ENCODE measurements at places on chromosomes 16 and 17.

- no peak for DNase-seq
These were observed 37.9 kb upstream of the ABCA8 start for GRCh38 chr17:68993112-68993511.

GRCh38 chr16:74729783-74730683 is 29.4 kb upstream of the MLKL start:
- no peak for DNase-seq

GRCh38 chr17:45848868-45849535 is 4.3 kb downstream of the SPPL2C start:
- DNase-seq: no peak

GRCh38 chr17:8630227-8630801 is at the start of gene MYH10:
Gene MYH10, minus strand, starts transcription at chr17:8630725. Its CDS starts 7,479 bp downstream, at chr17:8623246.
- DNase-seq: no peak

DNA sequence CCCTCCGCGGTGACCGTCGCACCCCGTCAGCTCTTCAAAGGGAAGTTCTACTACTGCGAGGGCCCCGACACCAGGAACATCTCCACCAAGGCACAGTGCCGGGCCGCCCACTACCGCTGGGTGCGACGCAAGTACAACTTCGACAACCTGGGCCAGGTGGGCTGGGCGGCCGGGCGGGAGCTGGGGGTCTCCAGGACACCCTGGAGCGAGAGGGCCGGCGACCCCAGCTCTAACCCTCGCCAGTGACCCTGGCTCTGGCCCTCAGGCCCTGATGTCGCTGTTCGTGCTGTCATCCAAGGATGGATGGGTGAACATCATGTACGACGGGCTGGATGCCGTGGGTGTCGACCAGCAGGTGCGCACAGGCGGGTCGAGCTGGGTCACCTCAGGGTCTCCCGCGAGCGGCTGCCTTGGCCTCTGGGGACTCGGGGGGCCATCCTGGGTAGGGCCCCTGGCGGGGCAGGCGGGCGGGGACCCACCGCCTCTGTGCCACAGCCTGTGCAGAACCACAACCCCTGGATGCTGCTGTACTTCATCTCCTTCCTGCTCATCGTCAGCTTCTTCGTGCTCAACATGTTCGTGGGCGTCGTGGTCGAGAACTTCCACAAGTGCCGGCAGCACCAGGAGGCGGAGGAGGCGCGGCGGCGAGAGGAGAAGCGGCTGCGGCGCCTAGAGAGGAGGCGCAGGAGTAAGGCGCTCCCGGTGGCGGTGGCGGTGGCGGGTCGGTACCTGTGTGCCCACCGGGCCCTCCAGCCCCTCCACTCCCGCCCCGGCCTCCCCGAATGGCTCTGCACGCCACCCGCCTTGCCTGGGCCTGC is 13.4 kb downstream of the TPSG1 start:
- DNase-seq: no peak

DNA sequence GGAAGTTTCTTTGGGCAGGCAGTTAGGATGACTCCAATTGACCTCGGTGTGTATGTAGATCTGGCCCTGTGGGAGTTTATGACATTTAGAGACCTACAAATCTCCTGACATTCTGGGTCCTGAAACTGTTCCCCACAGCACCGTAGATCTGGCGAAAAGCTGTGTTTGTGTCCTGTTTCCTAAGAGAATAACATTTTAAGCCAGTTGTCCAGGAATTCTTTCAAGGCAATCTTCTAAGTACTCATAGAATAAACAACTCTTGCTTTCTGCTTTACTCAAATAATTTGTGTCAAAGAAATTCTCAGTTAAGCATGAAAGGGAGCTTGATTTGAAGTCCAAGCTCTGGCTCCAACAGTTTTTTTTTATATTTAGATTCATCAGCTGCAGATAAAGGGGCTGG is 78.5 kb upstream of the ELAC2 start:
- no peak for DNase-seq

DNA sequence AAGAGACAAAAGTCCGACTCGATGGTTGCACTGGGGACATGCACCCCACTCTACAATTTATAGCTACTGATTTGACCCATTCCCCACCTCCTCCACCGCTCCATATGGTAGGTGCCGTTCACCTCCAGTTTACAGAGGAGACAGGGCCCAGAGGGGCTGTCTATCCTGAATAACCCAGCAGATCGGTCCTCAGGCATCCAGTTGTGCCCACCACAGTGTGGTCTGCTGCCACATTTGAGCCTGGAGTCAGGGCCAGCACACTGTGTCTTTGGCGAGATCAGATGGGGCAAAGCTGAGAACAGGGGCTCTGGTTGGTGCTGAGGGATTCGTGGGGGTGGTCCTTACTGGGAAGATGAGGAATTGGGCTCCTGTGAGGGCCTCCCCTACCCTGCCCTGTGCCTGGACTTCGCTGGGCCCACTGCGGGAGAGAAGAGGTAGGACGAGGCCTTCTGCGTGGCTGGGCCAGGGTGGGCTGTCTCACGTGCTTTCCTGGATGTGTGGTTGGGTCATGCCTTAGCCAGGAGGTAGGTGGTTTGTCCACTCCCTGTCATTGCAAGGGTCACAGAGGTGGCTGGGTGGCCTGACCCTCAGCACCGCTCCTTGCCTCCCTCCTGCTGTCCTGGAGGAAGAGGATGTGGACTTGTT is 2.8 kb downstream of the ADCY7 start:
- no peak for DNase-seq

GRCh38 chr16:11530171-11530940 is 56.4 kb downstream of the LITAF start:
- DNase-seq: no peak

GRCh38 chr16:9061358-9061813 is 30.1 kb upstream of the HAPSTR1 start:
- no peak for DNase-seq

DNA sequence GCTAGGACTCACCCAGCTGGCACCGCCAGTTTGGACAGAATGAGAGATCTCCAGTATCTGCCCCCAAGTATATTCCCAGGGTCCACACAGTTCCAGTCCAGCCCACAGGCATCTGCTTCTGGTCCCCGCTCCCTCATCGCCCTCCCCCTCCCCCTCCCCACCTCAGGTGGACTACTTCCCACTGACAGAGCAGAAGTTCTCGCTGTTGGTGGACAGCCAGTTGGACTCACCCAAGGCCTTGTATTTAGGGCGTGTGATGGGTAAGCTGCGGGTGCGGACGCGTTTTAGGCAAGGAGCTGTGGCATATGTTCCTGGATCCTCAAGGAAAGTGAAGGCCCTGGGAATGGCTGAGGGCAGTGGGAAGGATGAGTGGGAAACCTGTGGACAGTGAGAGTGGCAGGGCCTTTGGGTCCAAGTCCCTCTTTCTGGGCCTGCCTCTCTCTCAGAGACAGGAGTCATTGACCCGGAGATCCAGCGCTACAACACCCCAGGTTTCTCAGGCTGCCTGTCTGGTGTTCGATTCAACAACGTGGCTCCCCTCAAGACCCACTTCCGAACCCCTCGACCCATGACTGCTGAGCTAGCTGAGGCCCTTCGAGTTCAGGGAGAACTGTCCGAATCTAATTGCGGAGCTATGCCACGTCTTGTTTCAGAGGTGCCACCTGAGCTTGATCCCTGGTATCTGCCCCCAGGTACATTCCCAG is 14.9 kb downstream of the CNTNAP1 start:
- DNase-seq: no peak

- no peak for DNase-seq
These were observed 824 bp upstream of the PSME3 start for GRCh38 chr17:42832213-42832933.

- DNase-seq: peak; percentile 58
These were observed 6.9 kb upstream of the ACTG1 start for GRCh38 chr17:81519284-81520020.

DNA sequence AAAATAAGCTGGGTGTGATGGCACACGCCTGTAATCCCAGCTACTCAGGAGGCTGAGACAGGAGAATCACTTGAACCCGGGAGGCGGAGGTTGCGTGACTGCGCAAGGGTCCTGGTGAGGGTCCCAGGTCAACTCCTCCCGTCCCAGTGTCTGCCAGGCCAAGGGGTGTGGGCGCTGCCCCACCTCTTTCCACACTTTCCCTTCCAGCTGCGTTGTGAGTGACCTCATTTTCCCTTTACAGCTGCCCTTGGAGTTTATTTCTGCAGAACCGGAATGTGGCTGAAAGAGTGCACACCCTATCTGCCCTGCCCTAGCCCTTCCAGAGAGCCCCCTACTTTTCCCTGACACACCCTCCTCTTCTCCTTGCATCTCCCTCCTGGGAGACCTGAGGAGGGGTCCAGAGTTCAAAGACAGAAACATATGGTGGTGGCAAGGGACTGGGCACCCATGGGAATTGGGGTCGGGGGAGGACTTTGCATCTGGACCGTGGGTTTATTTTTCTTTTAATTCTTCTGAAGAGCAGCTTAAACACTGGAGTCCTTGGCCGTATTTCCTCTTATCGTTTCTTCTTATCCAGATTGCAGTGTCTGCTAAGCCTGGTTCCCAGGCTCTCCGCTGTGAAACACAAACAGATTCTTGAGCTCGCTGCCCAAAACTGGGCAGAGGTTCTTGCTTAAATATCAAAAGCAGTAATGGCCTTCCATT is 20.9 kb downstream of the MRC2 start:
- no peak for DNase-seq

DNA sequence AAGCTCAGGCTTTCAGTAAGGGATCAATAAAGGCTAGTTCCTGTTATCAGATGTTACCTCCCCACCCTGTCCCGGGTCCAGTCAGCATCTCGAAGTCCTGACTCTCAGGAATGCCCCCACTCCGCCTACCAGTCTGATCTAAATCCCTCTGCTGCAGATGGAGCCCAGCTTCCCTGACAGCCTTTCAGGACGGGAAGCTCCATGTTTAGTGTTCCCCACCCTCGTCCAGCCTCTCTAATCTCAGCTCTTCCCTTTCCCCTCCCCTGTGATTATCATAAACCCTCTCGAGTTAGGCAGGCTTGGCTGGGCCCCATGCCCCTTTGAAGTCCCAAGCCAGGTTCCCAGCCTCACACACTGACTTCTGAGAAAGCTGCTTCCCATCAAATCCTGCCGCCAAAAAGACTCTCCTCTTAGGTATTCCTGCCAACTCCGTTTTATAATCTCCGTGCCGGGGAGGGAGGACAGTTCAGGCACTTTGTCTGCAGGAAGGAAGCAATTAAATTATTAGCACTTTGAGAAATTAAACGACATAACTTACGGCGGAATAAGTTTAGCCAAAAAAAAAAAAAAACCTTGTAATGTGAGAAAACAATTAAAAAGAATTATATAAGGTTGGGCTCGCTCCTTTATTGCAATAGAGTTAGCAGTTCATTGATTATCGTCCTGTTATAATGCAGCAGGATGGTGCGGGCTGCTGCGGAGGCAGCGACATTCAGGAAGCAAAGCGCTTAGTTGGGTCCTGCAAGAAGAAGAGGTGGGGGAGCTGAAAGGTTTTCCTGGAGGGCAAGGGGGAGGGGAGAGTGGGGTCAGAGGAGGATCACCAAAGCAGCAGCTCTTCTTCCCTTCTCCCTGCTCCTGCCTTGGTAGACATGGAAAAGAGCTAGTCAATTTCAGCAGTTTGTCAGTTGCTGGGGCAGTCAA is 16.8 kb upstream of the ETV4 start:
- no peak for DNase-seq

DNA sequence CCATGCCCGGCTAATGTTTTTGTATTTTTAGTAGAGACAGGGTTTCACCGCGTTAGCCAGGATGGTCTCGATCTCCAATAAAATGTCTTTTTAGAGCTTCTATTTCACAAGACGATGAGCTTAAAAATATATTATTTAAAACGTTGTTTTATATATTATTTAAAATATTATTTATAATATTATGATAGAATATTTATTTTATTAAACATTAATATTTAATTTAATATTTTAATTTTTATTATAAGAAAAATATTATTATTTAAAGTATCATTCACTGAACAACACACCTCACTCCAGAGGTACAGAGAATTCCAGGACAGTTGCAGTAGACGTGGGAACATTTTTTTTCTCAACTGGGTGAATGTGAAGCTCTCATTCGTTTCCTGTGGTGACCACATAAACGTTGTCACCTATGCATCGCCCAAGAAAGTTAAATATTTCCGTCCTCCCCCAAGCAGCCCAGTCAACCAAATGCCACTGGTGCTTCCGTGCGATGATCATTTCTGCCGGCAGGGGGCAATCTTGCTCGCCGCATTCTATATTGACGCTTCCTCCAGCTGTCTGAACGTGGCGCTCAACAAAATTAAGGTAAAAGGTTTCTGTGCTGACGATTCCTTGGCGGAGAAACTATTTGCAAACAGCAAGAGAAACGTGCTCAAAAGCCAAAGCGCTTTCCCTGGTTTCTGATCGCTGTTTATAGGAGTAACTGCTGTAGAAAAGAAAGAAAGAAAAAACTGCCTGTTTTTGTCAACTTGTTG is 41.7 kb upstream of the PRSS54 start:
- peak; percentile 73 for DNase-seq

- DNase-seq: no peak
These were observed 27.5 kb upstream of the KRT17 start for GRCh38 chr17:41651625-41652460.

GRCh38 chr16:8816967-8817655 is 19.5 kb downstream of the PMM2 start:
- no peak for DNase-seq

GRCh38 chr17:4998027-4998731 is 429 bp downstream of the KIF1C start:
- no peak for DNase-seq

GRCh38 chr16:74261068-74261467 is 35.5 kb upstream of the PSMD7 start:
- no peak for DNase-seq

DNA sequence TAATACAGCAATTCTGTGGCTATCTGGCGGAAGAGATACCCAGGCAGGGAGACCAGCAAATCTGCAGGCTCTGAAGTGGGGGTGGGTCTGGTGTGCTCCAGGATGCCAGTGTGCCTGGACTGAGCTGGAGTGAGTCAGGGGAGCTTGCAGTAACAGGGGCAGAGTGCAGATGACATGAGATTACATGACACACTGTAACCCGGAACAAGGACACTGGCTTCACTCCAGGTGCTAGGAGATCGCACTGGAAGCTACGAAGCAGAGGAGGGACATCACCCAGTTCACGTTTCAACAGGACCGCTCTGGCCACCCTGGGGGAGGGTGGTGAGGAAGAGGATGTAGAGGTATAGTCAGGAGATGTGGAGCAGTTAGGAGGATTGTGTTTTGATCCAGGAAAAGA is 475.6 kb downstream of the CDH13 start:
- DNase-seq: no peak

DNA sequence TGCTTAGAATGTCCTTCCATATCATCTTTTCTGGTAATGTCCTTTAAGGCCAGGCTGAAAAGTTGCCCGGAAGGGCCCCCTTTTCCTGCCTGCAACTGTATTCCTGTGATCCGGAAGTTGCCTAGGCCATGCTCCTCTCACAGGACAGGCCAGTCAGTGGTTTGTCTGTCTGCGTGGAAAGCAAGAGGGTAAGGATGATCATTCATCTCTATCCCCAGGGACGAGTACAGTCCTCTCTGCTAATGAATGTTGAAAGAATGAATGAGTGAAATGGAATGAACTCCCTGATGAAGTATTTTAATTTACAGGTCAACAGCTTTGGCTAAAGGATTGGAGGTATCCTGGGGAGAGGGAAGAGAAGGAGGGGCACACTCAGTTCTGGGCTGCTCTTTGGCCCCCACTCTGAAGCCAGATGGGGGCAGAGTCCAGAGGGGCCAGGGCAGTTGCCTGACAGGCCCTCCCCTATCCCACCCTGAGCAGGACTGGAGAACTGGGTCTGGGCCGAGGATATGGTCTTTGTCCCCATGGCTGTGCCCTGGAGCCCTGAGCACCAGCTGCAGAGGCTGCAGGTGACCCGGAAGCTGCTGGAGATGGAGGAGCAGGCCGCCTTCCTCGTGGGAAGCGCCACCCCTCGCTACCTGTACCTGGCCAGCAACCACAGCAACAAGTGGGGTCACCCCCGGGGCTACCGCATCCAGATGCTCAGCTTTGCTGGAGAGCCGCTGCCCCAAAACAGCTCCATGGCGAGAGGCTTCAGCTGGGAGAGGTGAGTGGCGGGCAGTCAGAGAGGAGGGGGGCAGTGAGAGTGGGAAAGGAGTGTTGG is 3.2 kb downstream of the AOC3 start:
- DNase-seq: no peak

Measured in activated T-helper 9 cell treated with anti-CD3 and anti-CD28 coated beads, Interleukin-2, amount 50 U/mL, for 16 hours (primary cell).